Activated effector memory CD4-positive, alpha-beta T cell treated with Interleukin-2 at 50 U/mL for 16 hours (primary cell): ENCODE measurements at places on chromosomes 1 and 21.

- DNase-seq = no peak
Measured at GRCh38 chr1:203666609-203667008, 40.0 kb downstream of the ATP2B4 start.

- DNase-seq = no peak
Measured at GRCh38 chr1:167130829-167131510, 37.1 kb downstream of the STYXL2 start.

DNA sequence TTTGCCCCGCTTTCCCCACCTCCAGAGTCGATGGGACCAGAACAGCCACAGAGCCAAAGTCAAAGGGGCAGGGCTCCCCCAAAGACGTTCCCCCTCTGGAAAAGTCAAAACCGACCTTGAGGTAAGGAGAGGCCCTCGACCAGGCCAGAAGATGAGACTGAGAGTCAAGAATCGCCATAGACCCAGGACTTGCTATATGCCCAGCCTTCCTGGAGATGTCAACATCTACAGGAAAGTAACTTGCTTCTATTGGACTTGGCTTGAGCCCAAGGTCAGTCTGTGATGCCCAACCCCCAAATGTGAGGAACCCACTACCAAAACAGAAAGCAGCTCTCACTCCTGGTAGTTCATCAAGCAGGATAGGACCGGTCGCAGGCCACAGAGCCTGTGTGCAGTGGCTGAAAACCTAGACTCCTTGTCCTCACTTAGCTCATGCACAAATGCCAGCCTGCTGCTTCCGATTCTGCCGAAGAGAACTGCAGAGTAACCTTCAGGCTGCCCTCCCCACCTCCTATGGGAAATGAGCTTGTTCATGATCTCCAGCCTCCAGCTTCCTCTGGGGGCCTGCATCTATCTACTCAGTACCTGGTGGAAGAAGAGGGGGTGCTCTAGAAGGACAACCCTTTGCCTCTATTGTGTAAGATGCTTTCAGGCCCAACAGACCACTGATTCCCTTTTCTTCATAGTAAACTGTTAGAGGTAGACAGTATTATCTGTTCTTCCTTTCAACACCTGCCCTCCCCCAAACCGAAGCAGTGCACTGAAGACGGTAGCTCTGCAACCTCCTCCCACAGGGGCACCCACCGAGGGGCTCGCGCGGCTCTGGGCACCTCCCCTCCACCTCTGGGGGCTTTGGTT lies 1.4 kb downstream of the ACOT7 start:
- DNase-seq = no peak

GRCh38 chr1:180786624-180787023 lies 126.1 kb upstream of the KIAA1614 start:
- DNase-seq = no peak

DNA sequence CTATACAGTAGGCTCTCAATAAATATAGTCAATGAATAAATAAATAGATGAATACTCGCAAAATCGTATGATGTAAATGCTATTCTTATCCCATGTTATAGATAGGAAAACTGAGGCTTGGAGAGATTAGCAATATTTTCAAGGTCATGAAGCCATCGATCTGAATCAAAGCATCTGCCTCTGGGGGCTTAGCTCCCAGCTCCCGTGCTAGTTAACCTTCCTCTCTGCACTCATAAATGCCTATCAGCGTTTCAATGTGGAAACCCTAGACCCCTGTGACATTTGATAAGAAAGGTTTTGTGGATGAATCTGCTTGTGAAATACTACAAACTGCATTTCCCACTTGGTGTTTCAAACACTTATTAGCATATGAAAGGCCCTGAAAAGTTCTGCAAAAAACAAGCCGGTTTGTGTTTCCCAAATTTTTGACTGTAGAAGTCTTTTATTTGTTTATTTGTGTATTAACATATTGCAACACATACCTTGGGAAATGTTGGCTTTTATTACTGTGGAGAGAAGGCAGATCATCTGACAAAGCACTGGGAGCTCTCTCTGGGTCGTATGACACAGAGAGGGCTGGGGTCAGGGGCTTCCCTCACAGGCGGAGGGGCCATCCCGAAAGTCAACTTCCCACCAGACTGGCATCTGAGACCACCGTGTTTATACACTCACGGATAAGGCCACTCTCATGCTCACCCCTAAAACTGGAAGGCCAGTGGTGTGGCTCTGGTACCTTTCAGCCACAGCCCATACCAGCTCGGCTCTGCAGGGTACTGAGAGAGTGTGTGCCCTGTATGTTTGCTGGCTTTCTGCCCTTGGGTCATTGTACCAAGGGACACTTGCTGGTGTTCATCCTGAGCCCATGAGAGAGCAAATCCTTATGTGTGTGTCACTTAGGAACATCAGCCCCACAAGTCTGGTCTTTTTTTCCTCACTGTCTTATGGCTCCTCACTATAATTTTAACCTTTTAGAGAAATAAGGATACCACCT lies 993 bp upstream of the PROK1 start:
- DNase-seq = no peak

DNA sequence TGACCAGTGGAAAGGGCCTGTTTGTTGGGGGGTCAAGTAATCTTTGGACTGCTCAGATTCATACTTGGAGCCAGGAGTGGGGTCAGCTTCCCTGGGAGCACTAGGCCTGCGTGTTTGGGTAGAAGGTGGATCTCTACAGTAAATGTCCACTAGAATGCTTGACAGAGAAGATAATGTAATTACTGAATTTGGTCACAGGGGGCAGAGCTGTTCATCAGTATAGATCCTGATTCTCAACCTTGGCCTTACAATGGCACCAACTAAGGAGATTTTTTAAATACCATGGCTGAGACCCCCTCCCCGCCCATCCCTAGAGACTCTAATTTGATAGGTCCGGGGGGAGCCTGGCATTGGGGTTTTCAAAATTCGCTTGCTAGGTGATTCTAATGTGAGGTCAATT lies 217.5 kb upstream of the PLXNA2 start:
- DNase-seq = no peak

DNA sequence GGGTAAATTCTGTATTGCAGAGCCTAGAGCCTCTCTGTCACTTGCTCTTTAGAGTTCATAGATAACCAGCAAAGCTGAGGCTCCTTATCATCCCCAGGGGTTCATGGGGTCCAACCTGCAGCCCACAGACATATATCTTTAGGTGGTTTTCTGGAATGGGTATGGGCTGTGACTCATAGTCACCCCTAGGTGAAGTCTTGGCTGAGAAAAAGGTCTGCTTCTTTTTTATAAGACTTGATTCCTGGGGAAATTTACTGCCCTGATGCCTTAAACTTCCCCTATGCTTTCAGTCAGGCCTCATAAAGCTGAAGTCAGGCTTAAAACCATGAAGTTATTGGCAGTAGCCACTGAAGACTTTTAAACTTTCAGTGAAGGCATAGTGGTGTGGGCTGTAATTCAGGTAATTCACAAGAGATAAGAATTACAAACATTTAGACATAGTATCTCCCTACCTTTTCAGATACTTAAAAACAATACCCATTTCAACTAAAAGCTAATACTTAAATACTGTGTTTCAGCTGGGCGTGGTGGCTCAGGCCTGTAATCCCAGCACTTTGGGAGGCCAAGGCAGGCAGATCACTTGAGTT lies 46.8 kb downstream of the MACO1 start:
- DNase-seq = no peak

DNA sequence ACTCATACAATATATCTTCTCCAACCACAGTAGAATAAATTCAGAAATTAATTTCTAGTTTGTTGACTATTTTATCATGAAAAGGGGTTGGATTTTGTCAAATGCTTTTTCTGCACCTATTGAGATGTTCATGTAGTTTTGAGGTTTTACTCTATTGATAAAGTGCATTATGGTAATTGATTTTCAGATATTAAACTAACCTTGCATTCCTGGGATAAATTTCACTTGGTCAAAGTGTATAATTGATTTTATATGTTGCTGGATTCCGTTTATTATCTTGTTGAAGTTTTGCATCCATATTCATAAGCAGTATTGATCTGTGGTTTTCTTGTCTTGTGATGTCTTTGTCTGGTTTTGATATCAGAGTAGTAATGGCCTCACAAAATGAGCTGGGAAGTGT lies 34.4 kb upstream of the HYI start:
- no peak for DNase-seq

DNA sequence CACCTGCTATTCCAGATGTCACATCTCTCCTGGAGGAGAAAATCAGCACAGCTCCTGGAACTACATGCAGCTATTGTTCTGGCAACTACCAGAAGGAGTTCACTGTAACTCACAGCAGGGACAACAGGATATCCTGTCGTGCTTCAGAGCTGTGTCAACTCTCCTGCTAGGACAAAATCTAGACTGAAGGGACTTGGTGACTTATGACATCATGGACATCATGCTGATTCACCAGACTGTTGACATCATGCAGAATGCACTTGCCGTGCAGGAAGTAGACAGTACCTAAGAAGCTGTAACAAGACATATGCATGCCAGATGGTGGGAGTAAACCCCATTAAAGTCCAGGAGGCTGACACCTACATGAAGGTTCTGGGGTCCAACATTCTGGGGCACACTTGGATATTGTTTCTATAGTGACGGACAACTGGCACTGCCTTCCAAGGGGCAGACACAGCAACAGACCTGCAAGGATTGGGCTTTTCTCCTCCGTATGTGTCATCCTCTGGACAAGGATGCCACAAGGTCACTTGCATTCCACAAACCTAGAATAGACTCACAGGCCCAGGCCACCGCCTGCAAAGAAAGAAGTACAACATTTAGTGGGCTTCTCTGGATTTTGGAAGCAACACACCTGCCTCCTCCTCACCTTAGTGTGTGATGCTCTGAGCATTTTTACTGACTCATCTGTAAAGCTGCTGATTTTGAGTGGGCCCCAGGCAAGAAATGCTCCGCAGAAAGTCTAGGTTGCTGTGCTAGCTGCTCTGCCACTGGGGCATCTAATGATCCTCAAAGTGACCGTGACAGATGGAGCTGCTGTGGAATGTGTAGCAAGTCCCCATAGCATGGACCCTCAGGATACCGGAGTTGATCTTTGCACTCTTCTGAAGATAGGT lies 249.2 kb downstream of the MATN1 start:
- no peak for DNase-seq

- DNase-seq = no peak
Measured at GRCh38 chr21:43842742-43843141, 22.3 kb upstream of the AGPAT3 start.

GRCh38 chr1:230079199-230080024 lies 12.4 kb downstream of the GALNT2 start:
- no peak for DNase-seq

GRCh38 chr1:22295856-22296255 lies 153.0 kb upstream of the WNT4 start:
- no peak for DNase-seq

GRCh38 chr1:67833602-67833940 lies 304 bp upstream of the GNG12 start:
- no peak for DNase-seq

- DNase-seq = no peak
Measured at GRCh38 chr1:73770109-73770905, 427.7 kb downstream of the LRRIQ3 start.

DNA sequence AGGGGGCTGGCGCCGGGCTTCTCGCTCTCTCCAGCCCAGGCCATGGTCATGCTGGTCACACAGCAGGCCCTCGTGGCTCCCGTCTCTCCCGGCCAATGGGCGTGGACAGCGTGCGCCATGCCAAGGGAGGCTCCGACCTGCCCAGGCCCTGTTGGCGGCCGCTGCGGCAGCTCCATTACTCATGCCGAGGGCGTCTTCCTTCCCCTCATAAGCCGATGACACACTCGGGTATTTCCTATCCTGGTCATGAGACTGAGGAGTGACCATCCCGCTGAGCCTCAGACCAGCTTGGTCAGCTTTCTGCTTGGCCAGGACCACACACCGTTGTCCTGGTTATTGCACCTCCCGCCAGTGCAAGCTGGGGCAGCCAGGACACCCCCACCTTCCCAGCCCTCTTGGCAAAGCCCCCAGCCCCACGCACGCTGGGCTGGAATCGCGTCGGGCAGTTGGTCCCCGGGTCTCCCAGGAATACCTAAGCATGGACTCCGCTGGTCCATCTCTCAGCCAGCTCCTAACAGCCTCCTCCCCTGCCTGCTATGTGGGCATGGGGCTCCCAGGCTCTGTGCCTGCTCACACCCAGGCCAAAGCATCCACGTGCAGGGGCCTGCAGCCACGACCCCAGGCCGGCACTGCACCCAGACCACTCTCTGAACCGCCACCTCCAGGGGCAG lies 49.8 kb downstream of the ARHGEF16 start:
- DNase-seq = no peak

DNA sequence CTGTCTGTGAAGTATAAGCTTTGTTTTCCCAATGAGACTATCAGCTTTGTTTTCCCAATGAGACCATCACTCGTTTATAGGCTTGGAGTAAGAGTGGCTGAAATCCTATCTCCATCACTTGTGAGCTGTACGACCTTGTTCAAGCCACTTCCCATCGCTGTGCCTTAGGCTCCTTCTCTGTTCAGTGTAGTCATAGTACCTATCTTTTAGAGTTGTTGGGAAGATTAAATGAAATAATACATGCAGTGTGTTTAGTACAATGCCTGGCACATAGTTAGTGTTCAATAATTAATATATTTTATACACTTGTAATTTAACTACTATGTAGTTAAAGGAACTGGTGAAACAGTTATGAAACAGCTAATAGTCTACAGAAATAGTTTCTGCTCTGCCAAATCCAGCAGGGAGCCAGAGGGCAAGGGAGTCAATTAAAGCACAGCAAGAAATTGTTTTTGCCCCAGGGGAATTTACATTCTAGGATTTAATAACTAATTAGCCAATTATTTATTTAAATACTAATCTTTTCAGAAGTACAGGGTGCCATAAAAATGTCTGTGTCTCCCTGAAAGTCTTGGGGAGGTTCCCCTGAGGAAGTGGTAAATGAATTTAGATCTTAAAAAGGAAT lies 139.3 kb upstream of the HMCN1 start:
- DNase-seq = no peak

GRCh38 chr1:164605254-164606091 lies 46.5 kb downstream of the PBX1 start:
- DNase-seq = no peak

DNA sequence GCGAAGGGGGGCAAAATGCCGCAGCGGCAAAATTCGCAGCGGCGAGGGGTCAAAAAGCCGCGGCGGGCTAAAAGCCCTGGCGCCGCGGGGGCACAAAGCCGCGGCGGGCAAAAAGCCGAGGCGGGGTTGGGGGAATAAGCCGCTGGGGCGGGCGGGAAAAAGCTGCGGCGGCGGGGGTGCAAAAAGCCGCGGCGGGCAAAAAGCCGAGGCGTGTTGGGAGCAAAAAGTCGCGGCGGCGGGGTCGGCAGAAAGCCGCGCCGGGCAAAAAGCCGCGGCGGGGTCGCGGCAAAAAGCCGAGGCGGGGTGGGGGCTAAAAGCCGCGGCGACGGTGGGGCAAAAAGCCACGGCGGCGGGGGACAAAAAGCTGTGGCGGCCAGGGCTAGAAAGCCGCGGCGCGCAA lies 3902.5 kb downstream of the SRGAP2C start:
- DNase-seq = no peak
